ENCODE measurements at places on chromosomes 2 and 18. TPM values are rescaled to one million over a fixed set of nuclear protein-coding genes. Genes with fewer than 3 reads are reported as not detected.

Gene TUBA4A
- total RNA-seq: 378 TPM

Gene PLEKHH2
- 0.75 TPM for total RNA-seq

Gene AQP12B
- not detected for total RNA-seq

Gene TBC1D8
- total RNA-seq: 26.2 TPM

Gene CAPN13
- total RNA-seq: 0.15 TPM

Gene KIF5C
- total RNA-seq: 0.41 TPM

Gene SLC9A4
- not detected for total RNA-seq

Gene HOXD9
- total RNA-seq: 0.98 TPM

Gene HRH4
- total RNA-seq: not detected

Gene HMSD
- total RNA-seq: 0.54 TPM

Gene FZD7
- 6.9 TPM for total RNA-seq

Gene ABCG8
- total RNA-seq: not detected

Gene LCT
- 0.05 TPM for total RNA-seq

Gene IL37
- total RNA-seq: not detected

Gene CMPK2
- 0.67 TPM for total RNA-seq

Gene PSMA8
- total RNA-seq: not detected

Gene IKZF2
- 0.11 TPM for total RNA-seq

Gene PCARE
- total RNA-seq: not detected

Gene BOLL
- not detected for total RNA-seq

Gene LIPG
- total RNA-seq: 0.03 TPM

Gene TBR1
- total RNA-seq: not detected

Gene ANO7
- 2.5 TPM for total RNA-seq

Gene SCYGR8
- not detected for total RNA-seq

Gene RAPGEF4
- 0.15 TPM for total RNA-seq

Gene CREG2
- total RNA-seq: 9.7 TPM

Gene OR6B2
- total RNA-seq: not detected

Gene CIB4
- not detected for total RNA-seq
